ENCODE measurements at places on chromosomes 4 and X.

DNA sequence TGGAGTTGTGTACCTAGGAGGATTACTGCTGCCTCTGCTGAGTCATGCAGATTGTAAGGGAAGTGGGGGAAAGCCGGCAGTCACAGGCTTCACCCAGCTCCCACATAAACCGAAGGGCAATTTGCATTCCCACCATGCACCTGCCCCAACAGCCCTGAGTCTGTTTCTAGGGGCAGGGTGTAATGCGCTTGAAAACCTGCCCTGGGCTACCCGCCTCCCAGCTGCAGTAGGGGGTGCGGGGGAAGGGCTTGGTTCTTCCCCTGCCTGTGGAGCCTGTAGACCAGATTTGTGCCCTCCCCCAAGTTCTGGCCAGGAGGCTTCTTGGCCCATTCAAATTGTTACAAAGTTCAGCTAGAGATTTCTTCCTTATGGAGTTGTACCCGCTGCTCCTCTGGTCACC lies 269.2 kb upstream of the DDX53 start:
- DNase-seq: peak; percentile 54

DNA sequence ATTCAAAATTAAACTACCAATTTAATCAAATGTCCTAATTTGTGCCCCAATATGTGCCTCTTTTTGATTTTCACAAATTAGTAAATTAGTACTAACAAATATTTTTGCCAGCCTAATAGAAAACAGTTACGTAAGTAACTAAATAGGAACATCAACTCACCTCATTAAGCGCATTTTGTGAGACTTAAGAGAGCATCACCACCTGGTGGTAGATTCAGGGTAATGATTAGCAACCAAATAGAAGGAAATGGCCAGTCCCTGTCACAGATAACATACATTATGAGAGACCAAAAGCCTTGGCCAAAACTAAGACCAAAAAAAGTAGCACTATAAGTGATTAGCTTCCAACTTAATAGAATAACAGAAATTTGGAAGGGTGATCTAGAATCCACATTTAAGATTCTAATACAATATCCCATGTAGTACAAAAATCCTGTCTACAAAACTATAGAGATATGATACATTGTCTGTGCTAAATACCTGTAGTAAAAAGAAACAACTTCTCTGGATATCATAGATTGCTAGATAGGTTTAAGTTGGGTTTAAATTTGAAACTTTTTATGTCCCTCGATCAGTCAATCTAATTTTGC lies 46.7 kb downstream of the C4orf46 start:
- DNase-seq: peak; percentile 55

- no peak for DNase-seq
Measured at GRCh38 chr4:100060765-100061416, 110.8 kb upstream of the H2AZ1 start.

- no peak for DNase-seq
Measured at GRCh38 chr4:110850461-110851442, 227.9 kb upstream of the PITX2 start.

DNA sequence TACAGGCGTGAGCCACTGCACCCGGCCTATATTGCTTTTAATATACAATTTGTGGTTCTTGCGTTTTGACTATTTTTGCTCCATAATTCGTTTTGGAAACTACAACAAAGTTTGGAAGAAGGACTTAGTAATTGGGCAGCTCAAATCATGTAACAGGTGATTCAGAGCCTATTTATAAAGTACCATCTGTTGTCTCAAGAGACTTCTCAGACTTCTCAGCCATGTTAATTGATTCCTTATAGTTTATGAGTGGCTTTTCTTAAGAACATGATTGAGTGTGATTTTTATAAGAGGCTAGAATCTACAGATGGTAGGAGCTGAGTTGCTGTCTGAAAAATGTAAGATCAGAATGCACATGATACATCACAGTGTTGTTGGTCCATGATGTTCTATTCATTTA lies 240.2 kb downstream of the ADGRL3 start:
- DNase-seq: no peak

DNA sequence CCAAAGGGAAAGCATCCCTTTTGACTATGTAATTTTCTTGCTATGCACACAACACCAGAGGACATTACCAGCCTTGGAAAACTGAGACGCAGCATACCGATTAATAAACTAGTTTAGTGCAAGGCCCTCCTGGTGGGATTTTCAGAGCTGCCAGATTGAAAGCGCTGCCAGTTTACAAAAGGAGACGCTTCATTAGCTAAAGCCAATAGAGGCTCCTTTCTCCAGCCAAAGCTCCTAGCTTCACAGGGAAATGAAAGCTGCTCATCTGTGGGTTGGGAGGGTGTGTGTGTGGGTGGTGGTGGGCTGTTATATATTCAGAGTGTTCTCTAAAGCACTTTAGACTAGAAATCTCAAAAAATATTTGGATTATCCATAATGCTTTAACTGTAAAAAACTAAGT lies 32.4 kb downstream of the SPANXN4 start:
- DNase-seq: no peak

DNA sequence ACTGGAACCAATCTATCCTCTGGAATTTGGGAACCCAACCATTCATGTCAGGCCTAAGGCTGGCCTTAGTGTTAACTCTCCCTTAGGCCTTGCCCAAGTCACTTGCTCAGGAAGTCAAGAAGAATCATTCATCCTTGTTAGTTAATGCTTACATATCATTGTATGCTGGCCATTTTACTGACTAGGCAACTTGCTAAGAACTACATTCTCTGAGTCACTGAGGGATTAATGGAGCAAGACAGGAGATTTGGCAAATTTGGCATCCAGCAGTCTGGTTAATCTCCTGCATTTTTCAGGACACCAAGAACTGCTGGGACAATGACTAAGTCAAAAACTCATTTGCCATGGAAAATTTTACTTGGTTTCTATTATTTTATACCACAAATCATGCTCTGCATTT lies 115.8 kb upstream of the DDIT4L start:
- DNase-seq: no peak

DNA sequence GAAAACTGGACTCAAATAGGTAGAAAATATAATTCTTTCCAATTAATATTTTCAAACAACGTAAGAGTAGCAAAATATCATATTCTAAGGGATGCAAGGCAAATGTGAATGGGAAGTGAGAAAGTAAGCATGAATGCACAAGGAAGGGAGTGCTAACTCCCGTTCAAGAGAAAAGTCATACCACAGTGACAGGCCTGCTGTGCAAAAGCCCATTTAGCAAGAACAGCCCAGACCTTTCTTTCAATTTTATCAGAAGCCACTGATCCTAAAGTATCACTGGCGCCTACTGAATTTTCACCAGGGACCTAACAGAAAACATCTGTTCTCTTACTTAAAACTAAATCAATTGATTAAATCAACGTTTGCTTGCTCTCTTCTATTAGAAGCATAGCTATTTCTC lies 157.9 kb upstream of the DKK2 start:
- no peak for DNase-seq

DNA sequence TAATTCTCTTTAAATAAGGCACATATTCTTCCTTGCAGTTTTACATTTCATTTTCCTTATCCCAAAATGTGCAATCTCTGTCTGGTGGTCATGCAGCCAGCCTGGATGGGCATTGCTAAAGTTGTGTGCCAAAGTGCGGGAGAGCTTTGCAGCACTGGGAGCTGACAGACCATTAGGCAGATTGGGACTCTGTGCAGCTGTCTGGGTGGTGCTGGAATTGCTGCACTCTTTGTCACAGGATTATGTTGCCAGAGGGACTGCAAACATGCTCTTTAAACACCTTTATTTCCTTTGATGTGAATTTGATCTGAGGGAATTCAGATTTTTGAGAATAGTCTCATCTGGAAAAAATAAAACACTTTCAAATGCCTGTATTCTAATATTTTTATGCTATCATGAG lies 956.2 kb upstream of the DIAPH2 start:
- no peak for DNase-seq

DNA sequence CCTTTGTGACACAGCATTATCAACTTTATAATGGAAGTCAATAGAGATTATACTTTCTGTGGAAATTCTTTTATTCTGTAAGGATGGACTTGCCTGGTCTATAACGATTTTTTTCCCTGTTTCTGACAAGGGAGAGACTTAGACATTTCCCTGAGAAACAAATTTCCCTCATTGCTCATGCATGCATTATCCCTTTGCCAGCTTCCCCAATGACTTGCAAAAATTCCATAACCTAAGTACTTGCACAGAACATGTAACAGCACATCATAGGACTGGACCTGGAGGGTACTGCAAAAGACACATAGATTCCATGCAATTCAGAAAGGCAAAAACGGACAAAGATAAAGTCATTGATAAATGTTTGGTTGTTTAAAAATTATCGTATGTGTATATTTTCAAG lies 166.7 kb downstream of the FHIP1A start:
- no peak for DNase-seq

DNA sequence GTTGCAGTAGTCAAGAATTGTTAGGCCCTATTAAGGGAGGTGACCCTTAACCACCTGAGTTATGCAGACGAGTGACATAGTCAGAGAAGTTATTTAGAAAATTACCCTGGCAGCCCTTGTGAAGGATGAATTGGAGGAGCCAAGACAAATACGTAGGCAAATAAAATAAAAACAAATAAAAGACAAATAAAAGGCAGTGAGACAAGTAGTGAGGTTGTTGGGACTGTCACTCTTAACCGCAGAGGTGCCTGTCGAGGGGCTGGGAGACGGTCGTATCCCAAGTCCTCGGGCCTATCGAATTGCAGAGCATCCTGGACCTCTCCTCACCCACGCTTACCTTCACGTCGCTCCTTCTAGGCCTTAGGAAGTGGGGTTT lies 58.0 kb upstream of the ZC4H2 start:
- no peak for DNase-seq

DNA sequence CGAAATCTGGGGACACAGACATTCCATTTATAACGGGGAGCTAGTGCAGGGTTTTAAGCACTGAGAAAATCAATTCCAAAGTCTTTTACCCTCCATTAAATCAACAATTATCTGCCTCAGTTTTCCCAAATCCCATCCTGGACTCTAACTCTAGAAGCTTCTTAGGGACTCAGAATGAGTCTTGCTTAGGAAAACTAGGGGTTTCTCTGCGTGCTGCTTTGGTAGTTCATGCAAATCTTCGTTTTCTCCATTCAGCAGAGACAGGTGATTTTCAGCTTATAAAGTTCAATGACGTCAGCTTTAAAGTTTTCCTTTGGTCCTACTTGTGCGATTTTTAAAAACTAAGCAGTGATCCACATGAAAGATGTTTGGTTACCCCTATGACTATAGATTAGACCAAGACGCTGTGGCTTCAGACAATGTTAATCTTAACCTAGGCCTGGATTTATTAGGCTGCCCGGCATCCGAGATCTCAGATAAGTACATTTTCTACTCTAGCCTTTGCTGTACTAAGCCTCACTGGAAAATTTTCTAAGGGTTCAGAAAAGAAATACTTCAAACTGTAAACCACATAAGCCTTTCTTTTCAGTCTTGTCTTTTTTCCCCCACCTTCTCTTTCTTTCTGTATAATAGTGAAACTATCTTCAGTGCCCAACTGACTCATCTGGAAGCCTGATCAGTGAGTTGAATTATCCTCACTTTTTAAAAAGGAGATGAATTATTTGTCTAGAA lies 121.4 kb upstream of the GATB start:
- no peak for DNase-seq

DNA sequence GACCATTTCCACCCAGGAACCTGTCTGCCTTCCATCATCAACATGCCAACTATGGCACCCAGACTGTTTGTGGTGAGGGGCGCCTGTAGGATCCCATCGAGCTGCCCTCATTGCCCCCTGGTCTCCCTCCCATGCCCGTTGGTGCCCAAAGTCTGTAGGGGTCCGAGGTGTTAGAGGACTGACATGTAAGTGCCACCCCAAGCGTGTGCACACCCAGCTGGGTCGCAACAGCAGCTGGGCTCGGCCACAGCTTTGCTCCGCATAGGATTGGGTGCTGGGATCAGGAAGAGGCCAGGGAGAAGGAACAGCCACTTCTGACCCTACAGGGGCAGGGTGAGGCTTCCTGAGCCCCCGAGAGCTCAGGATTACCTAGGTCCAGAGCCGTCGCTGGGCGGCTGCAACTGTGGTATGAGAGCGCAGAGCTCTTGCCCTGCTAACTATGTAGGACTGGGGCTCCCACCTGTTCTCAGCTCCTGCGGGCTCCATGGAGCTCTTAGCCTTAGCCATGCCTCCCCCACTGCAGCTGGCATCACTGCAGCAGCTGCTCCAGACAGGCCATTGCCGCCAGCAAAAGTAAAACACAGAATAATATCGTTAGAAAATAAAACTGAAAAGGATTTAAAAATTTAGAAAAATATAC lies 1160.3 kb downstream of the FSTL5 start:
- DNase-seq: no peak

- no peak for DNase-seq
Measured at GRCh38 chr4:6017800-6018199, 431 bp downstream of the C4orf50 start.

DNA sequence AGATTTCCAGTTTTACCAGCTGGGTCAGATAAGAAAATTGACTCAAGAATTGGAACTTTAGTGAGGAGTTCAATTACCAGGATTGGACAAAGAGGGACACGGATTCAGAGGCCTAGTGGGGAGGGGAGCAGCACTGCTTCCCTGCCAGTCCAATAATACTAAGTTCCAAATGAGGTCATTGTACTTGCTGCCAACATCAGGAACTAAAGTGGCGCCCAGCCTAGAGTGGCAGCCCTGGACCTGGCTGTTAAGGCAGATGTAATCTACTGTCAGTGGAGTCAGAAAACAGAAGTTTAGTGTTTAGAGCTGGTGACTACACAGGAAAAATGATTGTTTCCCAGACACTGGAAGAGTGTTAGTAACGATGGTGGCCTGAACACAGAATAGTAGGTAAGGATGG lies 42.7 kb upstream of the RAPGEF2 start:
- DNase-seq: no peak

DNA sequence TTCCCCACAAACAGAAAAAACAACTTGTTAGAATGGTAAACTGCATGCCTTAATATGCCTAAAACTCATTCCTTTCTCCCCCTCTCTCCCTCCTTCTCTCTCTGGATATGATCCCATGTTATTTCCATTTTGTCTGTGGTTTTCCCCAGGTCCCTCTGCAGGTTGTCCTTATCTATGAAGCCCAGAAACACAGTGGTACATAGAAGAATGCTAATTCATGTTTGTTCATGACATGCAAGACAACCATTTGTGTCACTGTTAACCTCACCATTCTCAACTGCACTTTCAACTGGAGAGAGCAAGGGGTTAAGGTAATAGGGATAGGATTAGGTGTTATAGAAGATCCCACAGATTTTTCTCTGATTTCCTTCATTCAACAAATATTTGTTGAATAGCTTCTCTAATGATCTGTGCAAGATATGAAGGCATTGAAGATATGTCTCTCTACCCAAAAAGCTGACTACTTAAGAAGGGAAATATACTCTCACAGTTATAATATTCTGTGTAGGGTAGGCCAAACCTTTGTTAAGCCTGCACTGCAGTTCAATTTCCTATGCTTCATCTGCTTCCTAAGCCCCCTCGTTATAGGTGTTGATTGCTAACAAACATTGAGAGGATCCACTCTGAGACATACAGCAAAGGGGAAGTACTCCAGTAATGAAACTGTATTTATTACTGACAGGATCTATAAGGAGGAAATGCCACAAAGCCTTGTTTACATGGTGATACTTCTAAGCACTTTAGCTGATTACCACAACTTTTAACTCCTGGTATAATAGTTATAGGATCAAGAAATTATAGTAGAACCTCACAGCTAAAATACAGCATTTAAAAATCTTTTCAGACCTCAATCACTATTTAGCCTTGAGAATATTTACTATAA lies 96.1 kb downstream of the FRYL start:
- no peak for DNase-seq

GRCh38 chr4:140003876-140004548 lies 150.0 kb downstream of the MAML3 start:
- DNase-seq: no peak

All from endodermal cell (in vitro differentiated cells).